DMS79 treated with DMSO at 0.1 percent for 48 hours (cell line): ENCODE measurements at places on chromosomes 1 and 21.

DNA sequence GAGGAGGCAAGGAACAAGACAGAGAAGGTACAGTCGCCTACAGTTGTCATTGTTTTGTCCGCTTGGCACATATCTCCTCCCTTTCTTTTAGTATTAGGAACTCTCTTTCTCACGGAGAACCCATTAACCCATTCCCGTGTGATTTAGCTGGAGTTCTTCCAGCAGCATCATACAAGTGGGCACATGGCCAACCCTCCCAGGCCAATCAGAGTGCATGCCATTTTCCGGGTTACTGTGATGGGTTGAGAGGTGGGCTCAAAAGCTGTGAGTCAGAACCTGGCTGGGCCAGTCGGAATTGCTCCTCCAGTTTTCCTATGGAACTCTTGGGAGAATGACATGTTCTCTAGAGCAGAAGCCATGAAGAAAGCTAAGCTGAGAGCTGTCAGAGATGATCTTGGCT is 83.1 kb upstream of the SOD1 start:
- no peak for DNase-seq

DNA sequence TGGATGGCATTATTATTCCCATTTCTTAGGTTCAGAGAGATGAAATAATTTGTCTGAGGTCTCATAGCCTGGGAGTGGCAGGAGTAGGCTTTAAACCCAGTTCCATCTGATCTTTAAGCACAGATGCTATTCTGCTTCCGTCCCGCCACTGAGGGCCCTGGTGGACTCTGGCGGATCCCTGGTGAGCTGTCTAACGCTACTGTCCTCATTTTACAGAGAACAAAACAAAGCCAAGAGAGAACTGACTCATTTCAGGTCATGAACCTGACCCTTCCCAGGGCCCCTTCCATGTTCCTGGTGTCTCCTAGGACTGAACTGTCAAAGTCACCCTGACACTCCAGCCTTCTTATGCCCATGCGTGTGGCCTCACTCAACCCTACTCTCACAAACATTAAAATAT is 3.1 kb upstream of the GALE start:
- DNase-seq = no peak

- DNase-seq = no peak
These were observed 347.2 kb downstream of the NPHP4 start for GRCh38 chr1:5645135-5645399.

DNA sequence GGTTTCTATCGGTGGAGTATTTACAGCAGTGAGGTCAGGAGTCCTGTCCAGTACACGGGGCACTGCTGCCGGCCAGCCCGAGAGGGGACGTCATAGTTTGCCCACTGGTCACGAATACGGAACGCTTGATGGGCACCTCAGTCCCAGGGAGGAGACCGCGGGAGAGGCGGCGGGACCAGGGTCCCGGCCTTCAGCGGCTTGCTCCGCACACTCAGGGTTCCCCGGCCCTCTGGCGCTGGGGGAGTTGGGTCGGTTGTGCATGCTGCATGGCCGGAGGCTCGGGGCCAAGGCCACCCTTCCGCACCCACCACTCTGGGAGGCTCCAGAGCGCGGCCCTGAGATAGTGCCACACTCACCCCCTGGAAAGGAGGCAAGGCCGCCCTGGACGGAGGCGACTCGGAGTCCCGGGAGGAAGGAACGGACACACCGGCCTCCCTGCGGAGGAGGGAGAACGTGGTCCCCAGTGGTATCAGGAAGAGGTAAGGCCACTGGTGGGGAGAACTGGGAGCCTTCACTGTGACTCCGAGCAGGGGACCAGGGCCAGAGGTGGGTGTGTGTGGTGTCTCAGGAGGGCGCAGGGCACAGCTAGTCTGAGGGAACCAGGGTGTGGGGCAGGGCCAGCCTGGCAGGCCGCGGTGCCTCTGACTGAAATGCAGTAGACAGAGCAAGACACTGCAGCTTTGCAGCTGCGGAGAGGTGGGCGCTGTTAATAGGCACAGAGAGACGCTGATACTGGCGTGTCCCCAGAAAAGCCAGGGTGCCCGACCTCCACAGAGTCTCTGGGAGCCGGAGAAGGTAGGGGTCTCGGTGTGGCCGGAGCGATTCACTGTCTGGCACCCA is 28.6 kb upstream of the PRSS38 start:
- peak; percentile 29 for DNase-seq

DNA sequence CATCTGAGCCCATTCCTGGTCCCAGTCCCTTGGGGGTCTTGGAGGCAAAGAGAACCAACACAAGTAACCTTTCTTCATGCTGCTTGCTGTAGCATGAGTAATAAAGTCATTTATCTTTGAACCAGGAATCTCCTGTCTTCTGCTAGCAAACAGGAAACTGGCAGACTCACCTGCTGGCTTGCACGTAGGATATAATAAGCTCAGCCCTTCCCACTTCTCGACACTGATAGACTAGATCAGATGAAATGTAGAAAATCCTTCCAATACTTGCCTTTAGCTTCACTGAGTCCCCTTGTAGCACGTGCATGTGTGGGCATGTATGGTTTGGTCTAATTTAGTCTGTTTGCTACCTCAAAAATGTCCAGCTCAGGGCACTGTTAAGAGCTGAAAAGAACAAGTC is 6.5 kb upstream of the TFF2 start:
- no peak for DNase-seq

DNA sequence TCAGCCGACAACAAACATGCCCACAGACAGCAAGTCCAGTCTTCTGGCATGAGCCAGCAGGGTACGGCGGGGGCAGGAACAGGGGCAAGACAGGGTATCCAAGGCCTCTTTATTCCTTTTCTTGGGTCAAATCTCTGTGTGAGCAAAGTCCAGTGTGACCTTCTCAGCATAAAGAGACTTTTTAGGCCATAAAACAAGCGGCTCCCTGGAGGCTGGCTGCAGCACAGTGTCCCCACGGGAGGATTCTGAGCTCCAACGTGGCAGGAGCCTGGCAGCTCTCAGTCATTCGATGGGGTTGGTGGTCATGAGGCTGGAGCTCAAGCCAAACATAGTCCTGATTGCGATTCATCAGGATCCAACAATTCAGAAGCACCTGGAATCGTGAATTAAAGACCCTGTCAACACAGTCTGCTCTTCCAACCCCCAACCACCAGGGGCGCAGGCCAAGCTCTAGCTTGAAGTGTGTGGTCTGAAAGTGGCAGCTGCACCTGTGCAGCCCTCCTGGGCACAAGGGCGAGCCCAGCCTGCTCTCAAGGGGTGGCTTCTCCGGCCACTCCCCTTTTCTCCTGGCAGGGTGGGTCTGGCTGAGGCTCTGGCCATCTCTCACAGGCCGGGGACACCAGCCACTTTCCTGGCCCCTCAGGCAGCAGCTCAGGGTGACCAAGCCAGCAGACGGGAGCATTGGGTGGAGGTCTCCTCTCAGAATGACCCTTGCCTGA is 62.1 kb downstream of the SLC66A1 start:
- DNase-seq = peak; percentile 49

DNA sequence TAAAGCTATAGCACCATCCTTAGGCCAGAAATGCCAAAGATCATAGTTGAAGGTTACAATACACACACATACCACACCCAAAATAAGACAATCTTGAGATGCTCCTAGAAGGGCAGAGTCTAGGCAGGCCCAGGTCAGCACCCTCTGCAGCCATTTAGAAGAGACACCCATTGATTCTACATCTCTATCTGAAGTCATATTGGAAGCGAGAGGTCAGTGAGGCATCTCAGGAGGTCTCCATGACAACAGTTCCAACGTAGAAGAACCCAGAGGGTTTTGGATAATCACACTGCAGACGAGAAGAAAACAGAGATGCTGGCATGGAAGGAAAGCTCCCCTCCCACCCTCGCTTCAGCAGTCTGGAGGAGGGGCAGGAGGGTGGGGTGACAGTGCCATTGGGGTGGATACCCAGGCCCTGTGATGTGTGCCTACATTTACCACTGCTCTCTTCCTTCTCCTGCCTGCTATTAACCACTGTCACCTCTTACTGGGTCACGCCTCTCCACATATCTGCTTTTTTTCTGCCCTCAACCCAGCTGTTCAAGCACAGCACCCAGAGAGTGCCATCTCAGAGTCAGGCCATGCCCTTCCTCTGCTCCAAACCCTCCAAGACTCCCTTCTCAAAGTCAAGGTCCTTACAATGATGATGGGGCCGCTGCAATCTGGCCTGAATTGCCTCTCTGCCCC is 6.2 kb downstream of the TMCO4 start:
- no peak for DNase-seq

GRCh38 chr1:5646486-5647149 is 345.6 kb downstream of the NPHP4 start:
- no peak for DNase-seq

DNA sequence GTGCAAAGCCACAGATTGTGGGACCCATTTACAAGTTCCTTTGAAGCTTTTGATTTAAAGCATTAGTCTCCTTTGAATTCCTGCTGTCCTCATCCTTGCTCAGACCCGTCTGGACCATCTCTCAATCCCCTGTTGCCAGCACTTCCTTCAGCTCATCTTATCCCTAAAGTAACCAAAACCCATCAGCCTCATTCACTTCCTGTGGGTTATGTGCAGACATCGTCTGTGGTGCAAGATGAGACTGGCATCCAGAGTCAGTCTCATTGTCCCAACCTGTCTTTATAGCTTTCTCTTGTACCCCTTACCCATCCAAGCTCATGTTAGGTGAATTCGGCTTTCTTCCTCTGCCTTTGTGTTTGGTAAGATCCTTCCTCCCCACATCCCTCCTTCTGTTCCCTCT is 29.3 kb downstream of the ATP1A1 start:
- DNase-seq = no peak

DNA sequence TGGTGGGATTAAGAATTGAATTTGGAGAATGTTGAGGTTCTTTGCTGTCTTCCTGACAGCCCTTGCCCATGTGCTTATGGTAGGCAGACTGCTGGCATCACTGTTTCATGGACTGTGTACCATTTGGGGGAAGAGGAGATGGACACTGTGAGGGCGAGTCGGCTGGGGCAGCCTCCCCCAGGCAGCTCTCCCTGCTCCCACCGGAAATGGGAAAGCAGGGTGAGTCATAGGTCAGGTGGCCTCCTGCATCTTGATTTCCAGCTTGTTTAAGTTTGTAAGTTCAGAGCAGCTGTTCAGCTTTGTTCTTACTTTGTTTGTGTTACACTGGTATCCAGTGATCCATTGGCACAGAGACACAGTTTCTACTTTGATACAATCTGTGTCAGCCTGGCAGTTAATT is 87.2 kb upstream of the CNIH3 start:
- DNase-seq = no peak

GRCh38 chr1:3464649-3465025 is 10.2 kb downstream of the ARHGEF16 start:
- DNase-seq = no peak

- DNase-seq = no peak
These were observed 24.3 kb upstream of the GRHL3 start for GRCh38 chr1:24294716-24295371.

- DNase-seq = no peak
These were observed 5.3 kb downstream of the ATP2B4 start for GRCh38 chr1:203631946-203632345.

- DNase-seq = no peak
These were observed 29.9 kb upstream of the ERRFI1 start for GRCh38 chr1:8055973-8056372.

GRCh38 chr1:20410503-20410902 is 75.5 kb downstream of the CAMK2N1 start:
- DNase-seq = no peak

- no peak for DNase-seq
These were observed 56.7 kb downstream of the EDARADD start for GRCh38 chr1:236450779-236451178.

DNA sequence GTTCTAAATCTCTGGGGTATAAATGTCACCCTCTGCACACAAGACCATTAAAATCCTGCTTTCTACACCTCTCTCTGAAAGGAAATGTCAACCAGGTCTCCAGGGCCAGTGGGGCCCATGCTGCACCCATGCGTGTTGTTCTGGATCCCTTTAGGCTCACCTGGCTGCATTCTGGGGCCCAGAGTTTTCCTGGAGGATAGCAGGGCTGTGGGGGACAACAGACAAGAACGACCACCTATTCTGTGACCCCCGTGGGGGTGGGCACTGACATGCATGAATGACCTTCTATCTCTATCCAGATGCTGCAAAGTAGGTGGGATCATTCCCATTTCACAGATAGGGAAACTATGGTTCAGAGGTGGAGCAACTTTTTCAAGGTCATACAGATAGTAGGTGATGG is 41.6 kb downstream of the TNNT2 start:
- no peak for DNase-seq

DNA sequence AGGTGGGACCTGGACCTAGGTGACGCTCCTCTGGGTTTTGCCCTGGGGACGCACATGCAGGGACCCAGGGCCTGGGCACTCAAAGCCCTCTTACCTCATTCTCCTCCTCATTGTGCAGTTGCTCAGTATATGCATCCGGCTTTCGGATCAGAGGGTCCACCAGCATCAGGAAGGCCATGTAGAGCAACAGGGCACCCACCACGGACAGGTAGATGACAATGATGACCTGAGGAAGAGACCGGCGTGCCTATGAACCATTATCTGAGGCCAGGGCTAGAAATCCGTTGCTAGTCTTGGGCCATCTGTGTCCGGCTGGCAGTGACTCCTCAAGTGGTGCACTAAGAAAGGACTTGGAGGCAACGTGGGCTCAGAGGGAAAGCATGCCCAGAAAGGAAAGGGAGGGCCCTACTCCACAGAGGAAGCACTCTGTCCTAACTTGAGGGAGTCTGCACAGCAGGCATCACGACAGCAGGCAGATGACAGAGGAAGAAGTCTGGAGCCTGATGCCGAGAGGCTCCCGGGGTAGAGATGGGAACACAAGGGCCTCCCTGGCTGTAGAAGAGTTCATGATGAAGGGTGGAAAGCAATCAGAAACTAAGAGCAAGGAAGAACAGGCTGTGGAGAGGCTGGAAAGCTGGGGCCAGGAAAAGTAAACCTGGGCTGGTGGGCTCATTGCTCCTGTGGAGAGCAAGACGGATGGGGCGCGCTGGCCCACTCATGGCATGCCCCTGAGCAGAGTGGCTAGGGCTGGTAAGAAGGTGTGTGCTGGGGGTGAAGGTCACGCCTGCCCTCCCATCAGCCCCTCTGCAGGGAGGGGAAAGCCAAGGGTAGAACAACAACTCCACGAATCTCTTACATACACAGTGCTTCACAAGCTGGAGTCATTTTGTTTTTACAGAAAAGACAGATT is 10.3 kb downstream of the TMEM9 start:
- DNase-seq = no peak

DNA sequence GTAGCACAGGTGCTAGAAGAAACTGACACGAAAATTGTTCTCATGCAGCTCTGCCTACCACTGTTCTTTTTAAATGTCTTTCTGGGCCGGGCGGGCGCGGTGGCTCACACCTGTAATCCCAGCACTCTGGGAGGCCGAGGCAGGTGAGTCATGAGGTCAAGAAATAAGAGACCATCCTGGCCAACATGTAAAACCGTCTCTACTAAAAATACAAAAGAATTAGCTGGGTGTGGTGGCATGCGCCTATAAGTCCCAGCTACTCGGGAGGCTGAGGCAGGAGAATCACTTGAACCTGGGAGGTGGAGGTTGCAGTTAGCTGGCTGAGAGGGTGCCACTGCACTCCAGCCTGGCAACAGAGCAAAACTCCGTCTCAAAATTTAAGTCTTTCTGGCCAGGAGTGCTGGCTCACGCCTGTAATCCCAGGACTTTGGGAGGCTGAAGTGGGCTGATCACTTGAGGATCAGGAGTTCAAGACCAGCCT is 947 bp upstream of the RIT1 start:
- no peak for DNase-seq
